Renal cortex interstitium (tissue), 15 donors: ENCODE measurements at places on chromosomes 11 and 22.

- no peak for DNase-seq
These were observed 206.4 kb downstream of the DBX1 start for GRCh38 chr11:19953909-19954308.

- no peak for DNase-seq
These were observed 5.3 kb downstream of the PHOX2A start for GRCh38 chr11:72238492-72239312.

DNA sequence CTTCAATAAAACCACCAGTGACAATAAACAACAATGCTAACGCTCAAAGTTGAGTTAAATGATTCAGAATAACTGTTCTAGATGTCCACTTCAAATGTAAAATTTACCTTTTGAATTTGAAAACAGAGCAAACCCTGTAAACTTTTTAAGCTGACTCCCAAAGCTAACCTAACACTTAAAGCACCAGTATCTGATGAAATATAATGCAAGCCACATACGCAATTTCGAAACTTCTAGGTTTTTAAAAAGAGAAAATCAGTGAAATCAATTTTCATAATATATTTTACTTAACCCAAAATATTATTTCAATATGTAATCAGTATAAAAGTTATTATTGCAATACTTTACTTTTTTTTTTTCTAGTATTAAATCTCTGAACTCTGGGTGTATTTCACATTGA lies 71.3 kb downstream of the PLEKHA7 start:
- no peak for DNase-seq

DNA sequence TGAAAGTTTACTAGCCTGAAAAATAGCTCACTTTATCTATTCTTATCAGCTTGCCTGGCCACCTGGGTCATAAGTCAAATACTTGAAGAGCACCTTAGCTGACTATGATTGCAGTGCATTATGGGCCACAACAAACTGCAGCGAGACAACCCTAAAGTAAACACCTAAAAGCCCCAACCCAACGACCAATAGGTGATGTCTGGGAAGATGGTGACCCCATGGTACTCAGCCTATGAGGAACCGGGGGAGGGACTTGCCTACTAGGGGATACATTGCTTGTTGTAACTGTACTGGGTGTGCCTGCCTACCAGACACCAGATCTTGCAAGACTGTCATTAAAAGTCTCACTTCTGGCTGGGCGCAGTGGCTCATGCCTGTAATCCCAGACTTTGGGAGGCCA lies 35.6 kb upstream of the APOBEC3A start:
- DNase-seq, result no peak

DNA sequence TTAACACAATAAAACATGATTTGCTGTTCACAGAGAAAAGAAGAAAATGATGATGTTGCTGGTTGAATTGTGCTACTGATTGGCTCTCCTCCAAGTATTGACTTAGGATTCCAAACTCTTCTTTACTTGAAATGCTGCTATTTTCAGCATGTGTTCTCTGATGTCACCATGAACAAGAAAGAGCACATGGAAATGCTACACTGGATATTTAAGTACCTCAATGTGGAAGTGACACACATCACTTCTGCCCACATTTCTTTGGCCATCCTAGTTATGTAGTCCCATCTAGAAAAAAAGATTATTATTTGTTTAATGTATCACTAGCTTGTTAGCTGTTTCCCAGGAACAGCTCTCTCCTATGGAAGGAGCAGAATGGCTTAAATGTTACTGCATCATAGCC lies 27.2 kb downstream of the OR52B2 start:
- DNase-seq, result no peak

DNA sequence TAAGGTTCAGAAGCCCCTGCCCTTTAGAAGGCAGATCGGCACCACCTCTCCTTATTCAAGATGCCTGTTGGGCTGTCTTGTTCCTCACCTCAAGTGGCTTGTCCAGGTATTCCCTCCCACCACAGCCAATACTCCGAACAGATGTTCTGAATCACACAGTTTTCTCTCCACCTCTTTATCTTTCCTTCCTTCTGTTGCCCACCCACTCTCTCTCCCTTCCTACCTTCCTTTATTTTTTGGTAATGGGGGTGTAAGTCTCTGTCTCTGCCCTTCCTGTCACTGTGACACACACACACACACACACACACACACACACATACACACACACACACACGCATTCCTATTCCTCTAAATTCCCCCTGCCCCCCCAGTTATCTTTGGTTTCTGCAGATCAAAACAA lies 8.4 kb downstream of the BEST1 start:
- DNase-seq, result no peak

DNA sequence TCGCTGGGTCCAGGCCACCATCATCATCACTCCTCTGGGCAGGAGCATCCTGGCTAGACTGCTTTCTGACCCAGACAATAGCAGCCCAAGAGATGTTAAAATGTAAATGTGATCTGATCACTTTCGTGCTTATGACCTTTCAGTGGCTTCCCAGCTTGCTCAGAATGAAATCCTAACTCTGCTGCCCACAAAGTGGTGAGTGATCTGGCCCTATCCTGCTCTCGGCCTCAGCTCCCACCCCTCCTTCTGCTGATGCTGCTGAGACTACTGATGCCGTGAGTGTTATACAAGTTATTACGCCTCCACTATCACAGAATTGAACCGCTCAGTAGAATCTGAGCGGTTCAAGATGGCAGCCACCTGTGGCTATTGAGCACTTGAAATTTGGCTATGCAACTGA lies 26.2 kb downstream of the ELF5 start:
- no peak for DNase-seq

DNA sequence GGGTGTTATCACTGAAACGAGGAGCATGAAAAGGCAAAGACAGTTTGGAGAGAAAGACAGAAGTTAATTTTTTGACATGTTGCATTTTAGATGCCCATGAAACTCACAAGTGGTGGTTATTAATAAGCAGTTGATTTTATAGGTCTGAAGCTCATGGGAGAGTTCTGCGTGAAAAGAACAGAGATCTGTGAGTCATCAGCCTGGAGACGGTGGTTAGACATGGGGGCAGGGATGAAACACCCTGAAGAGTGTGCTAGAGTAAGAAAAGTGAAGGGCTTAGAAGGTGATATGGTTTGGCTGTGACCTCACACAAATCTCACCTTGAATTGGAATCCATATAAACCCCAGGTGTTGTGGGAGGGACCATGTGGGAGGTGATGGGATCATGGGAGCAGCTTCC lies 289.1 kb upstream of the ISX start:
- no peak for DNase-seq

- no peak for DNase-seq
These were observed 1.7 kb upstream of the SCO2 start for GRCh38 chr22:50526834-50527801.

DNA sequence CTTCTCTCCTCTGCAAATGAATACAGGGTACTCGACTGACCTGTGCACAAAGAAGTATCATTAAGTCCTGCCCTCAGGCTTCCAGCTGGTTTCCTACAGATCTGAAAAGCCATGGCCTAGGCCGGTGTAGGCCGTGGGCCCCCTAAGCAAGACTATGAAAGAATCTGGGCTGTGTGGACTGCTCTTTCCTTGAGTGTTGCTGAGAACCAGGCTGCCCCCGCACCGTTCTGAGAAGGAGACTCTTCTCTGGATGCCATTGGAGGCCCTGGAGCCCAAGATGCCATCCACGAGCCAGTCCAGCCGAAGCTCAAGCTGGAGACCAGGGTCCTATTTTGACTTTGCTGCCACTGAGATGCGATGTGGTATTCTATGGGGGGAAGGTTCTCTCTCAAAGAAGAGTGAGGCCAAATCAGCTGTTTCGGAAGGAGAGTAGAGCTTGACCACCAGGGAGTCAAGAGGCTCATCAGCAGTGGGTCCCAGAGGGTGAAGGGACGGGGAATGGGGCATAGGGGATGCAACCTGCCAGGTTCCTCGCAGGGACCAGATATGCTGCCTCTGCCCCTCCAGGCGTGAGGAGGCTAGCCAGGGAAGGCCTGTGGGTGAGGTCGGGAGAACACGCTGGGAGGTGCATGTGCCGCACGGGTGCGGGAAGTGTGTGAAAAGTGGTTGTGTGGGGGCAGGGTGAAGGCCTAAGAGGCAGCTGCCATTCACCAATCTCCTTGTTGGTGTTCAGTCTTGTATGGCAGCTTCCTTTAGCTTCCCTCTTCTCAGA lies 96.4 kb upstream of the B3GAT1 start:
- DNase-seq, result no peak

DNA sequence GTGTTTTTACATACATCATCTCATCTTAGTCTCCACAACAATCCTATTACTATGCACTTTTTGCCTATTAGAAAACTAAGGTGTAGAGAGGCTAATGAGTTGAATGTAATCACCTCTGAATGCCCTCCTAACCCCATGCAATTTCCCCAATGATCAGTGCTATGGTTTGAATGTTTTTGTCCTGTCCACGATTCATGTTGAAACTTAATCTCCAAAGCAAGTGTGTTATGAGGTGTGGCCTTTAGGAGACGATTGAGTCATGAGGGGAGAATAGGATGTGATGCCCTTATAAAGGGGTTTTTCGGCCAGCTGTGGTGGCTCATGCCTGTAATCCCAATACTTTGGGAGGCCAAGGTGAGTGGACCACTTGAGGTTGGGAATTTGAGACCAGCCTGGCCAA lies 2.0 kb upstream of the CCDC73 start:
- DNase-seq, result no peak

DNA sequence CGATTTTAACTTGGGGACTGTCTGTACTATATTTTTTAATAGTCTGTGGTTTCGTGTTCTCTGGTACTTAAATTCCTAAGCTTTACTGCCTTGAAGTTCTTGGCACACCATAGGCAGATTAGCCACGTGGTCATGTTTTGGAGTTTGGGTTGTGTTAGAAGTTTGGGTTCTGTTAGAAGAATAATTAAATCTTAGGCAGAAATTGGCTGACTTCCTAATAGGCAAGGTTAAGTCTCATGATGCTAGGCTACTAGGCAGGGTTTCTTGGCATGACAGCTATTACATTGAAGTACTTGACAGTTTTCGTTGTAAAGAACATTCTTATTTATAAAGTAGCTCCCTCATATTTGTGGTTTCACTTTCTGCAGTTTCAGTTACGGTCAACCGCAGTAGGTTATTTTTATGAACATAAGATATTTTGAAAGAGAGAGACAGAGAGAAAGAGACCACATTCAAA lies 30.0 kb upstream of the MMP7 start:
- DNase-seq, result no peak

DNA sequence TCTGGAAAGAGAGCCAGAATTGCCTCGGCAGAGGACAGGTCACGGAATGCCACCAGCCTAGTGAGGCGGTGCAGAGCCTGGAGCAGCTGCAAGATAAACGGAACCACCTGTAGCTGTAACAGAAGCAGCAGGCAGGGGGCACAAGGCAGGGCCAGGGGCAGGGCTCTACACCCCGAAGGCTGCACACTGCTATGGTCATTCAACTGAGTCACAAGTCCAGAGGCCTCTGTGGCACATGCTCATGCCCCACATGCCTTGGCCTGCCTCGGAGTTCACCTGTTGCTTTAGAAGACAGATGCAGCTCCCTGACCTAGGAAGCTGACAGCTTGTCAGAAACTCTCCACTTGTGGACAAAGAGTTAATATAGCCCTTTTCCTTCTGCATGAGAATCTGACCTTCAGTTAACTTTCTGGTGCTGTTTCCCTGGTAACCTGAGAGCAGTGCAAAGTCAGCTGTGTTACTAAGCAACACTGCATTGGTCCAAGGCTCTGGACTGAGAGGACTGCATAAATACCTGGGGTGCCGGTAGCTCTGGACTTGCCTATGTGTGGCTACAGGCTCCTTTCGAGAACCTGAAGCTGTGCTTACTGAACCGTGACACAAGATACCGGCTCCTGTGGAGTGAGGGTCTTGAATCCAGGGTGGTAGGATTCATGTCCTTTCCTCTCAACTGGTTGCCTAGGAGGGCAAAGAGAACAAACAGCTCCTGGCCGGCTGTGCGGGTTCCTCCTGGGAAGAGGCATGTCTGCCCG lies 10.5 kb downstream of the COMMD9 start:
- no peak for DNase-seq

GRCh38 chr22:19213442-19214077 lies 35.0 kb upstream of the SLC25A1 start:
- no peak for DNase-seq

DNA sequence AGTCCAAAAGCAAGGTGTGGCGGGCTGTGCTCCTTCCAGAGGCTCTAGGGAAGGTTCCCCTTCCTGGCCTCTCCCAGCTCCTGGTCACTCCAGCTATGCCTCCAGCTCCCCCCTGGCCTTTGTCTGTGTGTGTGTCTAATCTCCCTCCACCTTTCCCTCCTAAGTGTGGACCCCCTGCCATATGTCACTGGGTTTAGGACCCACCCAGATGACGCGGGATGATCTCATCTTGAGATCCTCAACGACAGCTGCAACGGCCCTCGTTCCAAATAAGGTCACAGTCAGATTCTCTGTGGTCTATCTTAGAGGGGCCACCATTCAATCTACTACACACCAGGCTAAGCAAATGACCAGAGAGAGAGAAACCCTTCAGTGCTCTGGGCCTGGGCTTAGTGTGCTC lies 107.9 kb downstream of the ARHGAP8 start:
- DNase-seq, result no peak

DNA sequence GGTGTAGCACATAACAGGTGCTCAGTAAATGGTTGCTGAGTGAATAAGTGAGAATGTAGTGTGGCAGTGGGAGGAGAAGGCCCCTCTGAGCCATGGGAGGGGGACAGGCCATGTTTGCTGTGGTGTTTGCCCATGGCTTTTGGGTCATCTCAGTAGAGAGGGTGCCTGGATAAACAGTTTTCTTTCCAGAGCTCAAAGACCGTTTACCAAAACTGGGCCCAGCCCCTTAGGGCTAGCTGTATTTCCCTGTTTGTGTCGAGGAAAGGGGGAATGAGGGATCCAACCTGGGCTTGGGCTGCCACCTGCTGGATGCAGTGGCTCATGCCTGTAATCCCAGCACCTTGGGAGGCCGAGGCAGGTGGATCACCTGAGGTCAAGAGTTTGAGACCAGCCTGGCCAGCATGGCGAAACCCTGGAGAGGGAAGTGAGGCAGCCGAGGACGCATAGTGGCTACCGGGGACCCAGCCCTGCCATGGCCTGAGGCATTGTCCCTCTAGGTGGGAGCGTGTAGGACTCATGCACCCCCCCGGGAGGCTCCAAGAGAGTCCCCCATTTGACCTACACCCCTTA lies 8.7 kb upstream of the LTO1 start:
- no peak for DNase-seq

DNA sequence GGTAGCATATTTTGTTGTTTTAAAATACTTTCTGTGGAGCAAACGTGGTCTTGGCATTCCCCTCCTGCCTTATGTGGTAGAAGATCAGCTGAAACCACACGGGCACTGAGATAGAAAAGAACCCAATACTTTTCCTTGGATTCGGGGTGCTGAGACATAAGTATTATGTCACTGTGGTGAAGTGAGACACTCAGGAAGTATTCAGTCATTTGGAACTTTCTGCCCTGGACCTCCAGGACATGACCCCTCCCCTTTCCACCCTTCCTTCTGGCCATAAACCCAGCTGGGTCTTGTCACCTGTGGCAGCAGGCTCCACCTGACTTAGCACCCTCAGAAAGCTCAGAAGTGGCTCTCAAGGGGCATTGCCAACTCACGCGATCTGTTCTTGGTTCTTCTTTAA lies 123.4 kb downstream of the SWAP70 start:
- DNase-seq, result no peak

GRCh38 chr22:45450101-45450785 lies 36.8 kb downstream of the RIBC2 start:
- no peak for DNase-seq
